ENCODE measurements at places on chromosomes 6 and 20. TPM values are rescaled to one million over a fixed set of nuclear protein-coding genes. Genes with fewer than 3 reads are reported as not detected.

GRCh38 chr20:1809611-1810510, 85.3 kb upstream of the SIRPA start:
- no peak for DNase-seq

DNA sequence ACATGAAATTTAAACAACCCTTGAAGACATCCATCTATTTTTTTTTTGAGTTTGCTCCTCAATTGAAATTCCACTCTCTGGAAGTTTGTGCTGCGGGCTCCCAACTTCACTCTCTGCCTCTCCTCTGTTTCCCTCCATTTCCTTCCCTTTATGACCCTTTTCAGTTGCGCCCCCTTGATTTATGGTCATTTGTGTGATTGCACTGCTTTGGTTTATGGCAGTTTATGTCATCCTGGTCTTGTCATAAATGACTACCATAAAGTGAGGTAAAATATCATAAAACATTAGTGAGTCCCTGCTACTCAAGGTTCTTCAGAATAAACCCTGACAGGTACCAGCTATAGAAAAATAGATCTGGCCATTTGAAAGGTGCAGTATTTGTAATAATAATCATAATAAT, 348.3 kb upstream of the ZFP64 start:
- peak; percentile 57 for DNase-seq

- DNase-seq = no peak
Measured at GRCh38 chr20:16844406-16844805, 96.2 kb downstream of the OTOR start.

- no peak for DNase-seq
Measured at GRCh38 chr6:5107341-5107740, 22.2 kb downstream of the PPP1R3G start.

LY6G6F gene
- polyA plus RNA-seq = not detected
